ENCODE measurements at places on chromosomes 4 and X.
A peak's percentile ranks its signal among the peaks of the same experiment; 100 is the strongest.

DNA sequence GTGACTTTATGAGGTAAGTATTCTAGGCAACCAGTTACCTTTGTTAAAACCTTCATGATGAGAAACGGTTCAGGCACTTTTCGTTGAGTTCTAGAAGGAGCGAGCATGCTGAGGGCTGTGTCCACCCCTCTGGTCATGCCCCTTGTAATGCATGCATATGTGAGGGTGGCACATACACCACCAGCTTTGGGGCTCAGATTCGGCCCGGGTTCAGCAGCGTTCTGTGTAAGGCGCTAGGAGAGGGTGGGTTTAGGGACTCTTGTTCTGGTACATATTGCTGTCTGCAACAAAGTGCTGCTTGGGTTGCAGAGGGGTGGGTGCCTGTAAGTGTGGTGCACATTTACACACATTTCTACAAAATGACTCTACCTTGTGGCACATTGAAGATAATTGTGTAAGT, 54.5 kb downstream of the NOP14 start:
- no peak for DNase-seq

- no peak for DNase-seq
Observed at GRCh38 chrX:41445781-41446358, 1.3 kb upstream of the NYX start.

DNA sequence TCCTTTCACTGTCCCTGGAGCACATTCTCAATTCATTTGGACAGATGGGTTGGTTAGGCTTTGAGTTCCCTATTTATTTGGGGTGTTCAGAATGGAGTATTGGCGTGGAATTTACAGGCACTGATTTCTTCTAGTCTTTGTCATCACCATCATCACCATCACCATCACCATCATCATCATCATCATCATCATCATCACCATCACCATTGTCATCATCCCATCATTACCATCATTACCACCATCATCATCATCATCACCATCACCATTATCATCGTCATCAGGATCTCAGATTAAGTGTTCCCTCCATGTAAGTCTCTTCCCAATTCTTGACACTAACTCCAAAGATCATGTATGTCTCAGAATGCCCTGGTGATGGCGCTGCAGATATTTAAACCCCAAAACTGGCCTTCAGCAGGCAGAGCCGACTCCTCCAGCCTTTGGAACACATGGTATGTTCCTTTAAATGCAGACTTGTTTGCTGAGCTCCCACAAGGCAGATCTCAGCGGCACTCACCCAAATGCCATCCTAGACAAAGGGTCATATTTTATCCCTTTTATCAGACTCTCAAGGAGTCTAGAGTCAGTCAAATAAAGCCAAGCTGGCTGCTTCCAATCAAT, 19.8 kb upstream of the FAM9A start:
- no peak for DNase-seq

DNA sequence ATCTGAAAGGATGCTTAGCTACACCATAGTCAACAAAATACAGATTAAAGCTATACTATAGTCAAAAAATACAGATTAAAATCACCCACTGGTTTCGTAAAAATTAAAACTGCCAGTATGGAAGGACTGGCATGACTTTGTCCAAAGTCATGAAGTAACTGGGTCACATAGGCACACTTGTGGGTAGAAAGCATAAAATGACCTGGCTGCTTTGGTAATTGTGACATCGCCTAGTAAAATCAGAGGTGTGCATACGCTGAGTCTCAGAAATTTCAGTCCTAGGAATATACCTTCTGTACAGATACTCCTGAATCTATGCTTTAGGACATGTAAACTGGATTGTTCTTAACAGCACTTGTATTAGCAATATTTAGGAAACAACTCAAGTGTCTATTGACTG, 28.1 kb downstream of the CLNK start:
- DNase-seq, result no peak

- DNase-seq, result no peak
Observed at GRCh38 chr4:125735102-125735501, 420.3 kb downstream of the FAT4 start.

DNA sequence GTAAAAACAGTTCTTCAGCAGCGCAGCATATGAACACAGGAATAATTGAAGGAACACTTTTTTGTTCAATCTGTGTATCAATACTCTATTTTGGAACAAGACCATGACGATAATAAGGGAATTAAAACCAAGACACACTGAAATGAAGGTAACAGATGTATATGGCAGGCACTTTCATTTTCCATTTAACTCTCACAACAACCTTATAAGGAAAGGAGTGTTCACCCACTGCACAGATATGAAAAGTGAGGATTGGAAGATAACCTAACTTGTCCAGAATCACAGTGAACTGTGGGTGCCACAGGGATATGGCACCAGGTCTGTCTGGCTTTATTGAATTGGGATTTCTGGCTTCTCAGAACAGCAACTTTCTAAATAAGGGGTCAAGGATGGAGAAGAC, 153.3 kb downstream of the MID1IP1 start:
- no peak for DNase-seq

- DNase-seq, result no peak
Observed at GRCh38 chrX:40108162-40108958, 10.6 kb upstream of the BCOR start.

DNA sequence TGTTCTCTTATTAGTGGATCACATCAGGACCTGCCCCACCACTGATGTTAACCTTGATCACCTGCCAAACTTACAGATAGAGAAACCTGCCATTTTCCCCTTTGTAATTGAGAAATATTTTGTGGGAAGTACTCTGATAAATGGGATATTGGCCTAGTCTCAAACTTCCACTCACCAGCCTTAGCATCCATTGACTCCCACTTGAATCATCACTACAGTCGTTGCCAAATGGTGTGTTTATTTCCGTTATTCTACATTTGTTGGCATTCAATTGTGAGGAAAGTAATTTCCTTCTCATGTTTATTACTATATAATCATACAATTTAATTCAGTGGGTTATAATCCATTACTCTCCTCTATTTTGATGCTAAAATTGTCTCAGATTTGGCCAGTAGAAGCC, 156.4 kb upstream of the CXCL13 start:
- no peak for DNase-seq

- DNase-seq, result no peak
Observed at GRCh38 chrX:30615229-30615628, 37.7 kb upstream of the TASL start.

DNA sequence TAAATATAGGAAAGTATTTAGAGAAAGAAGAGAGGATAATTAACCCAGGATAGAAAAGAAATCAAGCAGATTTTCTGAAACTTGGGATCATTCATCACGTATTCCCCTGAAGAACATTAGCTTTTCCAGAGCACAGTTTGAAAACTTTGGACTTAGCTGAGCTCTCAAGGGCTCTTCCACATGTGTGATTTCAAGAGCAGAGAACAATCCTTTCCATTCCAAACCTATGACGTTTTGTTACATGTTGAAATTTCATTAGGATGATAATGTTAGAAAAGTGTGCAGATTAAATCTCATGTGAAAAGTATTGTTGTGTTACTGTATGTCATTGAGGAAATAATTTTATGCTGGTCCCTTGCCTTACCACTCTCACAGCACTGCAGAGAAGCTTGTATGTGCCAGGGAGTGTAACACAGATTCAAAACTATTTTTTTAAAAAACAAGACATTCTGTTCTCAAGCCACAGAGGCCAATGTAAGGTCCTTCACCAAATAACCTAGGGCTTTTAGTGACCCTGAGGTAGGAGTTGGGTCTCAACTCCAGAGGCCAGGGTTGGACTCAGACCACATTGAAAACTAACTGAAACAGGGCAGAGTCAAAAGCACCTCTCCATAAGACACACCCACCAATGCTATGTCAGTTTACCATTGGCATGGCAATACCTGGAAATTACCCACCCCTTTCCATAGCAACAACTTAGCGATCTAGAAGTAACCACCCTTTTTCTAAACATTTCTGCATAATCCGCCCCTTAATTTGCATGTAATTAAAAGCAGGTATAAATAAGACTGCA, 141.3 kb downstream of the ANXA5 start:
- no peak for DNase-seq

DNA sequence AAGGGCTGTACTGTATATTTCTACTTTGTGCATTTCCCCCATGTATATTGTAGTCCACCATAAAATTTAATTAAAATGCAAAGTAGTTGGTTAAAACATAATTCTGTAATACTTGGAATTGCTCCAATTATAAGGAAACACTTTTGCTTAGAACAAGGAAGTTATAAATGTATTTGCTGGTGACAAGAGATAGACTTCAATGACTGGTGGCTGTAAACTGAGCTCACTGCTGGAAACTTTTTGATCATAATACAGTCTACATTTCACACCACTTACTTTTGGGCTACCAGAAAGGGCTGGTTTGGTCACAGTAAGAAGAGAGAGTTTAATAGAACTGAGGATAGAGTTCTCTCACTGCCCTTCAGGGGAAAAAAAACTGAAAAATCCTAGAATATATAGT, 32.7 kb downstream of the DCAF8L2 start:
- no peak for DNase-seq

- DNase-seq, result no peak
Observed at GRCh38 chrX:36974911-36975310, 33.3 kb upstream of the FAM47C start.

- no peak for DNase-seq
Observed at GRCh38 chr4:19380600-19380999, 871.1 kb upstream of the SLIT2 start.

DNA sequence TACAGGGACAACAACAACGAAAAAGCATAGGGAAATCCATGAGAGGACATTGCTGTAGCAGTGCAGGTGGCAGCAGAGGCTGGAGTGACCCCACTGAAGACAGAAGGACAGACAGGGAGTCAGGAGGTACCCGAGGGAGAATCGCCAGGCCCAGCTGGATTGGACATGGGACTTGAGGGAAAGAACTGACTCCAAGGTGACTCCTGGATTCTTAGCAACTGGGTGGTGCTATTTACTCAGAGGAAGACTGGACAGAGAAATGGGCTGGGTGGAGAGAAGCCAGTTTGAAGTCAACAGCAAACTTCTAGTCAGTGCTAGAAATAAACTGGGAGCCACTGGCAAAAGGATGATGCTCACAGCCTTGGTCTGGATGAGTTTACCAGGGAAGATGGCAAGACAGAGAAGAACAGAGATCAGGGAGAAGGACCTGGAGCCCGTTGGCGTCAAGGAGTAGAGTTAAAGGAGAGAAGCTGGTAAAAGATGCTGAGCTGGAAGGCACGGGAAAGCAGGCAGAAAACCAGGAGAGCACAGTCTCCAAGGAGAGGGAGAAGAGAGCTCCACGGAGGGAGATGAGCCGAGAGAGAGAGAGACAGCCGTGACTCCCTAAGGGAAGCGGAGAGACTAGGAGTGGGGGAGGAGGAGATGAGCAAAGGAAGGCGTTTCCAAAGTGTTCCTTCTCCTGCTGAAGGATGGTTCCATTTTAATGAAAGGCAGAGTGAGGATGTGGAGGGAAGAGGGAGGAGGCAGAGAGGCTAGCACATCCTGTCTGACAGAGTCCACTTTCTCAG, 119.4 kb downstream of the AFAP1 start:
- DNase-seq, result no peak

GRCh38 chr4:70177090-70177489, 18.4 kb upstream of the ODAM start:
- no peak for DNase-seq

- no peak for DNase-seq
Observed at GRCh38 chrX:17861489-17862011, 452 bp upstream of the RAI2 start.

- DNase-seq, result no peak
Observed at GRCh38 chr4:151485541-151486131, 76.7 kb downstream of the FHIP1A start.

DNA sequence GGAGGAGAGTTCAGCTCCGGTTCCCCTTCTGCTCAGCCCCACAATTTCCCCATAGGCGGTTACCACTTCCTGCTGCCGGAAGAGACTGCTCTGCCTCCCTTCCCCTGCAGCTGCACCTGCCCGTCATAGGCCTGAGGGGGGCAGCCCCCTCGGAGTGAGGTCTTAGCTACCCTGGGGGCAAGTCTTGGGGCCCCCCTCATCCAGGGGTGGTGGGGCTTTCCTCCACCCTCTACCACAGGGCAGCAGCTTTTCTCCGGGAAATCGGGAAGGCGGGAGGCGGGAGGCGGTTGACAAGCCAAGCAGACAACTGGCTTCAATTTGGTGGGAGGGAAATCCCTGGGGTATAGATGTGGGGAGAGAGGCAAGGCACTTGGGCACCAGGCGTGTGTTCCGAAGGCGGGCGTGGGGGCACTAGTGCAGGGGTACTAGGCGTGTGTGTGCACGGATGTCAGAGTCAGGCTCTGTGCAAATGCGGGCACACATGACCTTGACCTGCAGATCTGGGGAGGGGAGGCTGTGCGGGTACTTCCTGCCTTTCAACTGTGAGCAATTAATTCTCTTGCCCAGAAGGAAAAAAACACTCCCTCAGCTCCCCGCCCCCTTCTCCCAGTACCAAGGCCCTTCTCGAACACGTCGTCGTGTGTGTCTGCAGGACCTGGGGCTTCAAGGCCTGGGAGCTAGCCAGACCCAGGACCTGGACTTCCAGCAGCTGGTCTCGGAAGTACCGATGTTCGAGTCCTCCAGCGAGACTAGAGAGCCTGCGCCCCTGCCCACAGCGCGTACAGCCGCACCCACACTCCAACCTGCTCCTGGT, 1.0 kb upstream of the ARHGAP4 start:
- DNase-seq, result peak; percentile 69

DNA sequence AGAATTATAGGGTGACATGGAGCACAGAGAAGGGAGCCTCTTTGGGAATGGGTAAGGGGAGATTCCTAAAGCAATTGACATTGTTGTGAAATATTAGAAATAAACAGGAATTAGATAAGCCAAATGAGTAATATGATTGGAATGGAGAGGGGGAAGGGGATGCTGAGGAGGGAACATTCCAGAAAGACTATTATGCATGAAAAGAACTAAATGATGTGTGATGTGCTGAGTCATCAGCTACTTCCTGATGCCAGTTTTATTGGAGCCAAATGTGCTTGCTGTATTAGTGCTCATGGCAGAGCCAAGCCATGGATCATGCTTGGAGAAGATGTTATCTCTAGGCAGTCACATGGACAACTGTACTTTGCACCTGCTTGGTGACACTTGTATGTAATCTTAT, 189.0 kb upstream of the HCCS start:
- DNase-seq, result no peak

GRCh38 chr4:26355392-26356052, 34.7 kb downstream of the RBPJ start:
- DNase-seq, result no peak

- no peak for DNase-seq
Observed at GRCh38 chr4:89256203-89256800, 51.3 kb downstream of the GPRIN3 start.

GRCh38 chr4:100483796-100484195, 34.0 kb downstream of the EMCN start:
- DNase-seq, result no peak

GRCh38 chr4:4590546-4590945, 48.7 kb upstream of the STX18 start:
- no peak for DNase-seq

DNA sequence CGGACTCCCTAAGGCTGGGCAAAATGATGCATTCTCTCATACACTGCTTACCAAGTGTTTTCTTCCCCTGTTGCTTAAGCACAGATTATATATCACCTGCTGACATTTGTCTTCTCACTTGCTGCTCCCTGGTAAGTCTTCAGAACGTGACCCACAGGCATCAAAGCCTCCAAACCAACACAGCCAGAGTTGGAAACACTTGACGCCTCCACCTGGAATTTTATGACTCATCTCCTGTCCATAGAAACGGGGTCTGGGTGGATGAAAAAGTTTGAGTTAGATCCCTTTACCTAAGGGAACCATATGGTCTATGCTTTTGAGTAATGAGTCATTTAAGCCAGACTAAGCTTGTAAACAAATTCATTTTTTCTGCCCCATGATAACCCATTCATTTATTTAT, 251.6 kb downstream of the USP46 start:
- no peak for DNase-seq

Data from stimulated activated CD4-positive, alpha-beta T cell treated with anti-CD3 and anti-CD28 coated beads, Interleukin-2, amount 100 ng/mL, for 24 hours (primary cell).